ENCODE measurements at places on chromosomes 4 and X.

DNA sequence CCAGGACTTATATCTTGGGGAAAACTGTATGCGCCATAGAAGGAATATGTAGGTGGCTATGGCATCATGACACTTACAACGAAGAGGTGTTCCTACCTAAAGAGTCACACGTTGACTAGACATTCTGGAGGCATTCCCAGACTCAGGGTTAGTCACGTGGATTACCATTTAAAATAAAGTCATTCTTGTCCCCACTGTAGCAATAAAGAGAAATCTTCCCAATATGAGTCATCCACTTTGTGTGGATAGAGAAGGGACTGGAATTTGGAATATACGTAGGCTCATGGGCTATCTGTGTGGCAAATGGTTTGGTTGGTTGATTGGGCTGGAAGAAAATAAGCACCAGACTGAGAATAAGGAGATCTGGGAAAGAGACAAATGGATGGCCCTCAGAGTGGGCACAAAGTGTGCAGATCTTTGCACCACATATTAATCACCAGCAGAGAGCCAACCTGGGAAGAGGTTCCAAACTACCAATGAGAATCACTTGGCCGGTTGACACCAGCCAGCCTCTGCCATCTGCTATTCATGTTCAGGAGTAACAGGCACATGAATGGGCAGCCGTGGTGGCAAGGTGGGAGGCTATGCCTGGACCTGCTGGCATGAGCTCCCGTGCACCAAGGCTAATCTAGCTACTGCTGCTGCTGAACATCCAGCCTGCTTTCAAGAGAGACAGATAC lies 41.0 kb downstream of the MTNR1A start:
- DNase-seq, result no peak

DNA sequence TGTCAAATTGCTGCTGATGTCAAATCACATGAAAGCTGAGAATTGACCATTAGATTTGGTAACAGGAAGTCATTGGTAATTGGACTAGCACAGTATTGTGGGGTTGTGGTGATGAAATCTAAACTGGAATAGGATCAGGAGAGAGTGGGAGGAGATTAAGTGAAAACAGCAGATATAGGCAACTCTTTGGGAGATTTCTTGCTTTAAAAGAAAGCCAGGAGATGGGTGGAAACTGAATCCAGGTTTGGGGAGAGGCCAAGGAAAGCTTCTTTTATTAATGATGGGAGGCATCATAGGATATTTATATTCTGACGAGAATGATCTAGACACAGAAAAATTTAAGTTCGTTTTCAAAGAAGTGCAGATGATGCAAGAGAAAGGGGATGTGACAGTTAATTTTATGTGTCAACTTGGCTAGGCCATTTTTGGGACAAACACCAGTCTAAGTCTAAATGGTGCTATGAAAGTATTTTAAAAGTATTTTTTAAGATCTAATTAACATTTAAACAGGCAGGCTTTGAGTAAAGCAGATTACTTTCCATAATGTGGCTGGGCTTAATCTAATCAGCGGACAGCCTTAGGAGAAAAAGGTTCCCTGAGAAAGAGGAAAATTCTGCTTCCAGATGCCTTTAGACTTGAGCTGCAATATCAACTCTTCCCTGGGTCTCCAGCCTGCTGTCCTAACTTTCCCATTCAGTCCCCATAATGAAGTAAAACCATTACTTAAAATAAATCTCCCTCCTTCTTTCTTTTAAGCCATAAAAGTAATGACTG lies 24.7 kb downstream of the SEC24D start:
- no peak for DNase-seq

- no peak for DNase-seq
These were observed 145.1 kb downstream of the COL4A5 start for GRCh38 chrX:108584617-108585211.

DNA sequence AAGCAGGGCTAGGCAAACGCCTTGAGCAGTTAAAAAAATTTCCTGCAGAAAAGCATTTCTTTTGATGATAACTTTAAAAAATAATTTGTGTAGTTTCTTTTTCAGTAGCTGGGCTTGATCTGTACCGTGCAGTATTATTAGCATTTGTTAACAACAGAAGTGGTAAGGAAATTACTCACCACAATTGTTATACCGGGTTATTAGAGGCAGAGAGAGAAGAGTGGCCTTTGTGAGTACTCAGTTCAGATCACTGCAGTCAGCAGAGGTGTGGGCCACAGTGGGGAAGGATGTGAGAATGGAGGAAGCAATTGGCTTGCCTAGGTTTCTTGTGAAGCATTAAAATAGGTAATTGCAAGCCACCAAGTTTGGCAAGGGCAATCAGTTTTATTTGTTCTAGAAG lies 14.3 kb upstream of the IL21 start:
- no peak for DNase-seq

DNA sequence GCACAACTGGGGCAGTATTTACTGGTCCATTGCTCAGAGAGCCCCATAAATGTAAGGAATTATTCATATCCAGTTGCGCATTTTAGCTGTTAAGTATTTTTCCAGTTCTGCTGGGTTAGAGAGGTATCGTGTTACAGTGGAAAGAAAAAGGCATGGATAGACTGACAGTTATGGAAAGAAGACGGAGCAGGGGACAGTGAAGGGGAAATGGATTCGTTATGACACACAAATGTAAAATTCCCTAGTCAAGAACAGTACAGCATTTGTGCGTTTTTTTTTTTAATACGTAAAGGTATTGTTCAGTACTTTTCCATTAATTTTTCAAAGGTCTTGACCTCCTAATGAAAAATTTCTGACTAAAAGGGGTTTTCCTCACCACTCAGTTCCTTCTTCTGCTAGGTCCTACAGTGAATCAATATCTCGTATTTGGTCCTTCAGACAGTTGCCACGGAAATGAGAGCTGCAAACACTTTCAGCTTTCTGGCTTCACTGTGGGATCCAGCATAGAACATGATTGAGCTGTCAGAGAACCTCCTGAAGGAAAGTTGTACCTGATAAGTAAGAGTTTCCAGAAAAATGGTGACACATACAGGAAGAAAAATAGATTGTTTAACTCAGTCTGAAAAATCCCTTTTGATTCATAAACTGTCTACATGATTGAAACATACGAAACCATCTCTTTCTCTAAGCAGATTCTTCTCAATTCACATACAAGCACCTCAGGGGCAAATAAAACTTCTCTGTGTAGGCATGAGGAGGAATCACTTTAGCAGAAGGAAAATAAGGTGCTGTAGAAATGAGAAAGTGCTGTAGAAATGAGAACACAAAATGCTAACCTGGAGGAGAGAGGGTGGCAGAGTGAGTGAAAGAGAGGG lies 21.8 kb upstream of the BBS12 start:
- DNase-seq, result peak; percentile 10

- no peak for DNase-seq
These were observed 408.4 kb upstream of the EMCN start for GRCh38 chr4:100926039-100926717.

DNA sequence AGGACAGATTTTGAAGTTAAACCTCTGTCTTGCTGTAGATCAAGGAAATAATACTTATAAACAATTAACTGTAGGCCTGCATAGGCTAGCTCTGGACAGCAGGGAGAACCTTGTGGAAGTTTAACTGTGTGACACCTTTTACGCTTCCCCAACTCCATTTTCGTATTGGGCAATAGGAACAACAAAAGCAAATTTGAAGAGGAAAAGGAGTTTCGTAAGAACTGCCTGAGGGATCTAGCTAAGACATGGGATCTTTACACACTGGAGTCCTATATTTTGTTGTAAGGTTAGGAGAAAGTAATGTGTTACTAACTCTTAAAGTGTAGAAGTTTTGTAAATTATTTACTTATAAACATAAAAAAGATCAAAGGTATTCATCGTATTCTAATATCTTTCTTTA lies 324.9 kb upstream of the CASK start:
- no peak for DNase-seq

DNA sequence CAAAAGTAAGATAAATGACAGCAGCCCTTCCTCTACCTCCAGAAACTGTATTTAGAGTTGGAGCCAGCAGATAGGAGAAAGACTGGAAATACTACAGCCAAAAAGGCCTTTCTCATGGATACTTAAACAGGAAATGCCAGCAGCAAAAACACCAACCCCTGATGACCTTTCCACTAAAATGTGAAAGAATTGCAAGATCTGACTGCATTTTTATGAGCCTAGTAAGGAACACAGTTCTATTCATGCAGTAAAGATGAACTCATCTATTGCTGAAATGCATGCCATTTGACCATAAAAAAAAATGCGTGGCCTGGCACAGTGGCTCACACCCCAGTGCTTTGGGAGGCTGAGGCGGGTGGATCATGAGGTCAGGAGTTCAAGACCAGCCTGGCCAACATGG lies 19.9 kb downstream of the ABCG2 start:
- no peak for DNase-seq

GRCh38 chr4:162151850-162152249 lies 11.9 kb downstream of the FSTL5 start:
- DNase-seq, result no peak

DNA sequence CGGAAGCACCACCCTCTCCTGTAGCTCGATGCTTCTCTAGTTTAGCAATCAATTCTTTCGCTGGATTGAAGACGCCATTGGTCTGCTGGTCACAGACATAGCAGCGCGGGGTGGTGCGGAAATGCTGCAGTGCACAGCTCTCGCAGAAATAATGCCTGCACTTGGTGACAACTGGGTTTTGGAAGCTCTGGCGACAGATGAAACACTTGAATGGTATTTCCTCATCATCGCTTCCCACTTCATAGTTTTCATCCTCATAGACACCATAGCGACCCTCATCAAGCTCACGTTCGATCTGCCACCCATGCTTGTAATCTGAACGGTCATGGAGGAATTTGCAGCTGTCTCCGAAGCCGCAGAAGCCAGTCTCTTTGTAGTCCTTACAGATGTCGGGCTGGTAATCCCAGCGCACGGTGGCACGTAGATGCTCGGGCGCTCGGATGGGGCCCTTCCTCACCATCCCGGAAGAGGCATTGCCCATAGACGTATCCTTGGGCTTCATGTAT lies 854 bp downstream of the RNF113A start:
- DNase-seq, result no peak

DNA sequence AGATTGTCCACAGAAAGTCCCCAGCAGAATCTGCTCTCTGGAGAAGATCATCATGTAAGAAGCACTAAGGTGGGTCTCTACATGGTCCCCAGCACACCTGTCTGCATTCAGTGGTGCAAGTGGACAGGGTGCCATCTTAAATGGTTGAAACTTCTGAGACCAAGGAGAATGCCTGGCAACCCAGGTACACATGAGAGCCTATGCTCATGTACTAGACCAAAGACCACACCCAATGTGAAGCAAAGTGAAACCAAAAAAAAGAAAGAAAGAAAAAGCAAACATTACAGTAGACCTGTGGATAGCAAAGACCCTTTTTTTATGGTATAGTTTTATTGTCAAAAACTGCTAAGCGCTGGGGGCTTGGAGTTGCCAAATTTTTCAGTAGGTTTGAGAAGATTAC lies 15.0 kb downstream of the CD40LG start:
- DNase-seq, result no peak

- no peak for DNase-seq
These were observed 11.1 kb upstream of the GPM6A start for GRCh38 chr4:175823015-175823742.

DNA sequence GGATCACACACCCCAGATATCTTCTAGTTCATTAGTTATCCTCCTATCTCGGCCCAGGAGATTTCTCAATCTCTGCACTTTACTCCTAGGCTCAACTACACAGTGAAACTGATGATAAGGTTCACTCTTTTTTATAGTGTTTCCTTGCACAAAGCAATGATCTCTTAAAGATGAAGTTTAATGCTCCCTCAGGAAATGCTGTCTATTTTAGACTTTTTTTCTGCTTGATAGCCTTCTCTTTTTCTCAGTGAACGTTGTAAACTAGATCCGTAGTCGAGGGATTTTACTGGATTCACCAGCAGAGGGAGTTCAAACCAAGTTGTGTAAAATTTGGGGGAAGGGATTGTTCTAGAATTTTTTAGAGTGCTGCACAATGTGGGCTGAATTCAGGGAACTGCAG lies 269.6 kb downstream of the GBA3 start:
- DNase-seq, result no peak

- no peak for DNase-seq
These were observed 31.8 kb downstream of the PLAC8 start for GRCh38 chr4:83082777-83083176.

GRCh38 chr4:28385801-28386200 lies 1525.2 kb downstream of the STIM2 start:
- DNase-seq, result no peak

- no peak for DNase-seq
These were observed 87.0 kb downstream of the FHDC1 start for GRCh38 chr4:153023139-153023538.

- no peak for DNase-seq
These were observed 20.6 kb downstream of the CLIC2 start for GRCh38 chrX:155313766-155314165.
